Activated gamma-delta T cell (primary cell): ENCODE measurements at places on chromosomes 1 and 21.

GRCh38 chr1:37073854-37074379 is 39.6 kb upstream of the GRIK3 start:
- DNase-seq, result no peak

DNA sequence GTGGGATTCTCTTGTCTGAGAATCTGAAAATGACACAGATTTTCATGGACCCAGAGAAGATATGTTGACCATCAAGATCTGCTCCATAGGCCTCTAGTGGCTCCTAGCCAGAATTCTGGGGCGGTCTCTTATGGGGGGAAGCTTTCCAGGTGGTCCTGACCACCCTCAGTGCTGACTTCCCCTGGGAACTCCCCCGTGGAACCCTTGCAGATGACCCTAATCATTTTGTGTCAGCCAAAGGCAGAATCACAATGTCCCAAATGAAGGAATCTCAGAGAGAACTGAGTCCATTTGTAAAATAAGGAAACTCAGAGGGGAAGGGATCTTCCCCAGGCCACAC is 3.6 kb downstream of the HEYL start:
- no peak for DNase-seq

GRCh38 chr1:239803781-239804180 is 287.9 kb upstream of the FMN2 start:
- no peak for DNase-seq

DNA sequence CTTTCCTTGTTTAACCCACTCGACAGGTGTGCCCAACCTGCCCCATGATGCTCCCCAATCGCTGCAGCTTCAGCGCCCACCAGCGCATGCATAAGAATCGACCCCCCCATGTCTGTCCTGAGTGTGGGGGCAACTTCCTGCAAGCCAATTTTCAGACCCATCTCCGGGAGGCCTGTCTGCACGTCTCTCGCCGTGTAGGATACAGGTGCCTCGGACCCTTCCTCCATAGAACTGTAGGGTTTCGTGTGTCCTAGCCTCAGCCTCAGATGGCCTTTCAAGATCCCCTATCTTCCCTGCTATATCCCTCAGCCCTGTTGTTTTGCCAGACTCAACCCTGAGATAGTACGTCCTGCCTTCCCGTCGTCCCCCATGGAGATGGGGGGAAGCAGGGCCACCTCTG is 6.4 kb downstream of the ZNF687 start:
- no peak for DNase-seq

GRCh38 chr1:200969726-200970561 is 53.6 kb downstream of the KIF21B start:
- DNase-seq, result no peak

DNA sequence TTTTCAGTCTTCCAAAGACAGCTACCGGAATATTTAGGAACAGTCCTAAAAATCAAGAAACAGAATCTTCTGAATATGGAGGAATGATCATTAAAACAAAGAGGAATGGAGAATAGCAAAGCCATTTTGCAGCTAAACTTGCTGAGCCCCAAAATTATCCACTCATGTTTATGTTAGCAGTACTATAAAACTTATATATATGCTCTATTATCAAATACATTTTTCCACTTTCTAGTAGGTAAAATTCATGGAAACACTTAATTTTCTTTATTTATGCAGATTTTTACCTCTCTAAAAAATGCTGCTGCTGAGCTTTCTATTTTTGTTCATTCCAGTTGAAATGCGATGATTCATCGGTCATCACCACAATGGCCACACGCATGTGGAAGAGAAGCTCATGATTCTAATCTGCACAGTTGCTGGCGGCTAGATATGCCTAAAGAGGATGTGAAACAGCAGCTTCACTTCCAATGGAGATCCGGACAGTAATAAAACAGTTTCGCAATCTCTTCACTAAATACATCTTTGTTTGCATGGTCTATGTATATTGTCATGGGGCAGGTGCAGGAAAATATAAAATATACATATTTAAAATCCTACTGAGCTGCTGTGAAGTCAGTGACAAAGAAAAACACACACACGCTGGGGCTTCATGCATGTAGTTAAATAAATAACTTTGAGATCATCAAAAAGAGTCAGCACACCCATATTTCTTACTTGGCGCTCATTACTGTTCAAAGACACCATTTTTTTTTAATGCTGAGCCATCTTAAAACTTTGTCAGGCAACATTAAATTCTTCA is 292.2 kb downstream of the SMYD3 start:
- no peak for DNase-seq

GRCh38 chr1:84997667-84998600 is 1.0 kb upstream of the MCOLN2 start:
- no peak for DNase-seq
